Glutamatergic neuron (in vitro differentiated cells): ENCODE measurements at places on chromosomes 1 and 21.

GRCh38 chr1:209397371-209397770 is 186.1 kb upstream of the CAMK1G start:
- no peak for DNase-seq

GRCh38 chr1:3135073-3135702 is 66.2 kb downstream of the PRDM16 start:
- no peak for DNase-seq

DNA sequence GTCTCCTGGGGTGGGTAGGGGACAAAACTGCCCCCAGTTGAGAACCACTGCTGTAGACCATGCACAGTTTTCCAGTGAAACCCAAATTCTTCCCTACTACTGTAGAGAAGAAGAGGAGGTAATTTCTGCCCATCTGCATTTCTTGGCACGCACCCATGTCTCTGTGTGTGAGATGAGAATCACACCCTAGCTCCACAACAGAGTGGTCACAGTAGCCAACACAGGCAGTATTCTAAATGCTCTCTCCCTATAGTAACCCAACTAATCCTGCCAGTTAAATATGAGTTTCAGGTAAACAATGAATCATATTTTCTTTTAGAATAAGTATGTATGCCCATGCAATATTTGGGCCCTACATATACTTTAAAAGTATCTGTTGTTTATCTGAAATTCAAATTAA is 1.2 kb upstream of the CAPN2 start:
- DNase-seq: no peak

GRCh38 chr1:55868026-55868425 is 652.9 kb upstream of the USP24 start:
- no peak for DNase-seq

DNA sequence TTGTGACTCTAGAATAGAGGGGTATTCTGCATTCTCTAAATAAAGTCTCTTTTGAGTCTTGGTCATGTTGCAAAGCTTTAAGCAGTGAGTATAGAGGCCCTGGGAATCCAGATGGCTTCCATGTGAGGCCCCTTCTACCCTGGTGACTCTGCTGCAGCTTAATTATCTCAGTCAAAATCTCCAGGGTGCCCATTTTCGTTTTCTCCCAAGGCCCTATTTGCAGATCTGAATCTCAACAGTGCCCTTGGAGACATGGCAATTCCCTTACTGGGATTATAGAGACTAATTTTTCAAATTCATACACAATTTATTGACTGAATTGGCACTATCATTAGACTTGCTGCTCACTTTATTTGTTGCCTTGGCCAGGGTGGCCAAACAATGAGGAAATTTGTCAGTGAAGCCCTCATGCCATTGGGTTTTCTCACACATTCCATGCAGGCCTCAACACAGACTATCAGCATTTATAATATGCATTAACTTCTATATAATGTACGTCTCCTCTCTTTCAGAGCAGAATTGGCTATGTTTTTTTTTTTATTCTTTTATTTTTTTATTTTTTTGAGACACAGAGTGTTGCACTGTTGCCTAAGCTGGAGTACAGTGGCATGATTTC is 35.1 kb downstream of the PROX1 start:
- DNase-seq: no peak

DNA sequence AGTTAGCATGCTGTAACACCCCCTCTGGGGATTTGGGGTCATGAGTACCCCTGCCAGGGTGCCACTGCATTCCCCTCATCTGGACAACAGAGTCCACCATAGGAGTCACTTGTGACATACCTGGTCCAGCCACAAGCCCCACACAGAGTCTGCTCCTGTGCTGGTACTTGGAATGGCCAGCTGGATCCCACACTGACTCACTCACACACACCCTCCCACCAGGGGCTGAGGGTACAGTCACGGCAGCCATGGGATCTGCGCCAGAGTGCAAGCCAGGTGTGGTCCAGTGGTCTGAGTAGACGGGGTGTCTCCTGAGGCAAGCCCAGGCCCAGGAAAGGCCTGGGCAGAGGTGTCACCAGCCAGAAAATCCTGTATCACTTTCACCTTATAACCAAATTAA is 67.7 kb downstream of the MRPL39 start:
- DNase-seq: no peak

DNA sequence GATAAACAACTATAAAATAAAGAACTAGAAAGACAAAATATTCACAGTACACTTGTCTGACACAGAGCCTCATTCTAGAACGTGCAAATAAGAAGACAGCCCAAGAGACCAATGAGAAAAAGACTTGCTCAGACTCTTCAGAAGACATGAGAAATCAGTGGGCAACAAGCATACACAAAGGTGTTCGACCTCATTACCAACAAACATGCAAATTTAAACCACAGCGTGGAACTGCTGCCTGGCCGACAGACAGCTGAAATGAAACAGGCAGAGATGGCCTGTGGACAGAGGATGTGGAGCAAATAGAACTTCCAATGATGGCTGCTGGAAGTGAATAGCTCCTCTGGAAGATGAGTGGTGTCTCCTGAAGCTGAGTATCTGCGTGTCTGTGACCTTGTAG is 22.4 kb upstream of the COL6A1 start:
- no peak for DNase-seq
